Tibial nerve (tissue), 4 donors: ENCODE measurements at places on chromosomes 12 and 14. TPM values are rescaled to one million over a fixed set of nuclear protein-coding genes. Genes with fewer than 3 reads are reported as not detected.

The SLCO1B3 gene
- total RNA-seq: 6.6 TPM

GRCh38 chr14:101017806-101018560, 114.5 kb upstream of the RTL1 start:
- no peak overlapping the region for H3K27ac ChIP-seq
- no peak overlapping the region for H3K4me3 ChIP-seq
- no peaks in the 10 kb centered on the region for H3K4me1 ChIP-seq
- H3K36me3 ChIP-seq: no peaks in the 10 kb centered on the region
- no peaks in the 10 kb centered on the region for H3K27me3 ChIP-seq

DNA sequence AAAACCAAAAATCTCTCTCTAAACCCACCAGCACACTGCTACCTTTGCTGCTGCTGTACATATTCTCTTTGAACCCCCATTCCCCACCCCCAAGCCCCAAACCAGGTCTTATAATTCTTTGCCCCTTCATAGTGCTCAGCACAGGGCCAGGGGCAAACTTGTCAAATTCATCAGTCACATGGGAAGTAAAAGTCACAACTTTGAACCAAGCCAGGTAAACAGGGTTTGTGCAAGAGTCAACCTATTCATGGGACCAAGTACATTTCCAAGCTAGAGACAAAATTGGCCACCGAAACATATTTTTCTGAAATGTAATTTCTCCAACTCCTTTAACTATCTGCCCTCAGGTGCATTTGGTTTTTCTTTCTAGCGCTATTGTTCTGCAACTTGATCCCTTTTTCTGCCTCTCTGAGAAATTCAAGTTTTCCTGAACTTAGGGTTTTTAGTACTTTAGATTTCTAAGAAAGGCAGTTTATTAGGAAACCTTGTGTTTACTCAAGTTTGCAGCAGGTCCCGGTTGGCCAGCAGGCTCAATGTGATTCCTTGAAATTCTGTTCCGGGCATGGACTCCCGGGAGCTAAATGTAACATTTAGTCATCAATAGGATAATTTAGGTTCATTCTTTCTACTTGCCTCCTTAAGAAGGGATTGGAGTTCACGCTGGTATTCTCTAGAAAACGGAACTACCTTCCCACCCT, 230.5 kb downstream of the EFCAB11 start:
- DNase-seq: no peak
- H3K4me3 ChIP-seq: no peak overlapping the region
- peaks cover 25% of the 10 kb centered on the region for H3K4me1 ChIP-seq
- no peak overlapping the region for H3K27ac ChIP-seq
- no peaks in the 10 kb centered on the region for H3K36me3 ChIP-seq

GRCh38 chr12:103929784-103930033, 501 bp upstream of the HSP90B1 start:
- peak overlapping the region; percentile 96 for H3K27ac ChIP-seq
- peaks cover 47% of the 10 kb centered on the region for H3K4me1 ChIP-seq
- DNase-seq: no peak
- peak overlapping the region; percentile 92 for H3K4me3 ChIP-seq
- no peaks in the 10 kb centered on the region for H3K36me3 ChIP-seq

The KRT83 gene
- total RNA-seq: not detected

- H3K27ac ChIP-seq: no peak overlapping the region
- no peak overlapping the region for H3K4me3 ChIP-seq
- no peak for DNase-seq
- H3K36me3 ChIP-seq: no peaks in the 10 kb centered on the region
Observed at GRCh38 chr12:122030424-122031035, 8.8 kb downstream of the BCL7A start.

DNA sequence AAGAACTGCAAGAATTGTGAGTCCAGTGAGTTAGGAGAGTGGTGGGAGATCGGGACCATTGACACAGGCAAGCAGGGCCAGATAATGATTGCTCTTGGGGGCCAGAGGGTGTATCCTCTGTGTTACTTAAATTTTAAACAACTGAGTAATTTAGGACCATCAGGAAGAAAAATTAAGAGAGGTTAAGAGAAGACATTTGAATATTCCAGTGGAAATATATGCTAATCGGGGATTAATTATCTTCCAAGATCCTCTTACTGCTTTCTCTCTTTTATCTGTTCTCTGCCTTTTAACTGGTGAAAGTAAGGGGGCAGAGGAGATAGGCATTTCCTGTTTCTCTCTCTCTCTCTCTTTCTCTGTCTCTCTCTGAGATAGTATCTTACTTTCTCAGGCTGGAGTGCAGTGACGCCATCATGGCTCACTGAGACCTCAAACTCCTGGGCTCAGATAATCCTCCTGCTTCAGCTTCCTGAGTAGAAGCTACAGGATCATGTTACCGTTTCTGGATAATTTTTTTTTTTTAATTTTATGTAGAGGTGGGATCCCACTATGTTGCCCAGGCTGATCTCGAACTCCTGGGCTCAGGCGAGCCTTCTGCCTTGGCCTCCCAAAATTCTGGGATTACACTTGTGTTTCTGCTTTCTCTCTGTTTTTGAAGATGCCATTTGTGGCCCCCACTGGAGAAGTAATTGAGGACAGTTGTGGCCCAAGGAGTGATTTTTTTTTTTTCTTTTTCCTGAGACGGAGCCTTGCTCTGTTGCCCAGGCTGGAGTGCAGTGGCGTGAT, 85.1 kb downstream of the DIP2B start:
- H3K27me3 ChIP-seq: no peaks in the 10 kb centered on the region
- no peaks in the 10 kb centered on the region for H3K36me3 ChIP-seq
- no peak for DNase-seq
- H3K4me3 ChIP-seq: no peak overlapping the region

DNA sequence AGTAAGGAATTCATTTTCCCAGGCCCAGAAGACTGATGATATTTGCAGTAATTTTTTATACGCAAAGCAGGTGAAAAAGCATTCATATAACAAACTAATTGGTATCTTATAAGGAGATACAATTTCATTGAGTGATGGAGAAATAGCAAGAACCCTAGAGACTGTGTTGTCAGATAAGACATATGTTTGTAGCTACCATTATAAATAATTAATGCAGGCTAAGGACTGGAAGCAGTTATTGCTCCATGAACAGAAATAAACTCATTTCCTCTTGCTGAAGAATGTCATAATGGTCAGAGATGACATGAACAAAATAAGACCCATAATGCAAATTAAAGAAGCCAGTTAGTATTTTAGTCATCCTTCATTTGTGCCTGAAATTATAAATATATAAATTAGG, 1.5 kb downstream of the OR6C2 start:
- no peak overlapping the region for H3K27ac ChIP-seq
- no peaks in the 10 kb centered on the region for H3K36me3 ChIP-seq
- H3K4me1 ChIP-seq: no peaks in the 10 kb centered on the region
- no peak overlapping the region for H3K4me3 ChIP-seq

DNA sequence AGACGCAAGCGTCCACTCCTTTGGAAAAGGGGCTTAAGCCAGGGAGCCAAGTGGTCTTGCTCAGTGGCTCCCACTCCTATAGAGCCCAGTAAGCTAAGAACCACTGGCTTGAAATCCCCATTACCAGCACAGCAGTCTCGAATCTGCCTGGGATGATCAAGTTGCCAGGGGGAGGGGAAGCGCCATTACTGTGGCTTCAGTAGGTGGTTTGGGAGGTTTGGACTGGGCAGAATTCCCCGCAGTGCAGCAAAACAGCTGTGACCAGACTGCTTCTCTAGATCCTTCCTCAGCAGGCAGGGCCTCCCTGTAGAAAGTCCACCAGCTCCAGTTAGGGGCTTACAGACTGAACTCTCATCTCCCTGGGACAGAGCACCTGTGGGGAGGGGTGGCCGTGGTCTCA, 115.4 kb downstream of the TMEM117 start:
- H3K4me1 ChIP-seq: no peaks in the 10 kb centered on the region
- H3K36me3 ChIP-seq: no peaks in the 10 kb centered on the region
- no peak for DNase-seq
